ENCODE measurements at places on chromosomes 2 and 18. TPM values are rescaled to one million over a fixed set of nuclear protein-coding genes. Genes with fewer than 3 reads are reported as not detected.

- peaks cover 31% of the 10 kb centered on the region for H3K4me1 ChIP-seq
- no peaks in the 10 kb centered on the region for H3K36me3 ChIP-seq
- no peaks in the 10 kb centered on the region for H3K27me3 ChIP-seq
These were observed 36.5 kb downstream of the DTNA start for GRCh38 chr18:34746614-34747013.

GRCh38 chr2:216604458-216604857, 28.8 kb upstream of the IGFBP2 start:
- no peak for DNase-seq
- H3K27ac ChIP-seq: no peak overlapping the region
- no peaks in the 10 kb centered on the region for H3K36me3 ChIP-seq
- H3K4me1 ChIP-seq: no peaks in the 10 kb centered on the region
- no peak overlapping the region for H3K4me3 ChIP-seq
- H3K27me3 ChIP-seq: no peaks in the 10 kb centered on the region

GRCh38 chr2:217445723-217446122, 557.1 kb downstream of the TNS1 start:
- H3K4me1 ChIP-seq: no peaks in the 10 kb centered on the region
- no peak overlapping the region for H3K4me3 ChIP-seq
- H3K27ac ChIP-seq: no peak overlapping the region
- H3K27me3 ChIP-seq: no peaks in the 10 kb centered on the region
- no peak for DNase-seq

DNA sequence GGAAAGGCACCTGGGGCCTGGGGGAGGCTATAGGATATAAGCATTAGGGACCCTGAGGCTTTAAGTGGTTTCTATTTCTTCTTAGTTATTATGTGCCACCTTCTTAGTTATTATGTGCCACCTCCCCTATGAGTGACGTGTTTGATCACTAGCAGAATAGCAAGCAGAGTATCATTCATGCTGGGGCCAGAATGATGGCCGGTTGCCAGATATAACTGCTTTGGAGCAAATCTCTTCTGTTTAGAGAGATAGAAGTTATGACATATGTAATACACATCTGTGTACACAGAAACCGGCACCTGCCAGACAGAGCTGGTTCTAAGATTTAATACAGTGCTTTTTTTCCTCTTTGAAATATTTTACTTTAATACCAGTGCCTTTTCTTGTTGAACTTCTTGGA, 29.4 kb downstream of the LIPG start:
- no peak for DNase-seq
- H3K27ac ChIP-seq: no peak overlapping the region
- no peak overlapping the region for H3K4me3 ChIP-seq
- H3K27me3 ChIP-seq: no peaks in the 10 kb centered on the region
- H3K36me3 ChIP-seq: no peaks in the 10 kb centered on the region
- no peaks in the 10 kb centered on the region for H3K4me1 ChIP-seq

GRCh38 chr2:181051861-181052522, 71.6 kb downstream of the UBE2E3 start:
- no peaks in the 10 kb centered on the region for H3K36me3 ChIP-seq
- no peak for DNase-seq
- no peak overlapping the region for H3K4me3 ChIP-seq
- no peak overlapping the region for H3K27ac ChIP-seq
- H3K27me3 ChIP-seq: no peaks in the 10 kb centered on the region

DNA sequence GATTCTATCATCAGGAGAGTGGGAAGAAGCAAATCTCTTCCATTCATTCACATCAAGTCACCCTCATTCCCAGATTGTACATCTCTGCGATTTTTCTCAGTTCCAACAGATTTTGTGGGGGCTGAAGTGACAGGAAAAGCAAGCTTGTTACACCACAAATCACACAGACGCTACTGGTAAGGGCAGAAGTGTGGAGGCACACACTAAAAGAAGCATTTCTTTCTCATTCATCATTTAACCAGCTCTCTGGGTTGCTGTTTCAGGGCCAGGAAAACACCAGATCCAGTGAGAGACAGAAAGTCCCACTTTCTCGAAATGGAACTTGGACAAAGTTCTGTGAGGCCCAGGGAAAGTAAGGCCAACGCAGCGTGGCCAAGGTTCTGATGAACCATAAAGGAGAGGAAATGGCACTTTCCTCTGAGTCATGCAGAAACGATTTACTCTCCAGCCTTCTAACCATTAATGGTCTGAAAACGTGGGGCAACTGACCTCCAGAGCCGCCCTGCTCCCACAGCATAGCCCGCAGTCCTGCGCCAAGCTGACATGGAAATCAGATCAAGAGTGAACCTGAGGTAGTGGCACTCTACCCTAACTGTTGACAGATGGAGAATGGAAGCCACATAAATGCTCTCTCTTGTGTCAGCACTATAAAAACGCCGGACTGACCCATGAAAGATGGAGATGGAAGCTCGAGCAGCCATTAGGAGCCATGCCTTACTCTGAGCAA, 191.0 kb downstream of the C1D start:
- H3K27me3 ChIP-seq: peaks cover 3% of the 10 kb centered on the region
- H3K4me3 ChIP-seq: no peak overlapping the region
- H3K36me3 ChIP-seq: no peaks in the 10 kb centered on the region
- no peaks in the 10 kb centered on the region for H3K4me1 ChIP-seq
- DNase-seq: no peak

Gene CHRND
- 65.1 TPM for total RNA-seq

DNA sequence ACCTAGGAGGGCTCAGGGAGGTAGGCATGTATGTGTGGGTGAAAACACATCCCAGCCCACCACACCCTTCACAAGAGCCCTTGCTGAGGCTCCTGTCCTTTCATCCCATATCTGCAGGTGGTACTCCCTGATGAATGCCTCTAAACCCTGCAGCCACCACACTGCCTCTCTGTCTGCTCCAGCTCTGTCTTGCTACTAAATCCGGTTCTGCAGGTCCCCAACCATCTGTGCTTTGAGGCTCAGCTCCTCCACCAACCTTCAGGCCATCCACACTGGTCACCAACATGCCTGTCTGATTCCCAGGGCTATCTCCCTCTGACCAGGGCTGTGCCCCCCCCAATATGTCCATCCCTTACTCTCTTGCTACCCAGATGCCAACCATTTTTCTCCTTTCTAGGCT, 92.7 kb downstream of the BIN1 start:
- no peak overlapping the region for H3K4me3 ChIP-seq
- no peak overlapping the region for H3K27ac ChIP-seq
- H3K4me1 ChIP-seq: no peaks in the 10 kb centered on the region

DNA sequence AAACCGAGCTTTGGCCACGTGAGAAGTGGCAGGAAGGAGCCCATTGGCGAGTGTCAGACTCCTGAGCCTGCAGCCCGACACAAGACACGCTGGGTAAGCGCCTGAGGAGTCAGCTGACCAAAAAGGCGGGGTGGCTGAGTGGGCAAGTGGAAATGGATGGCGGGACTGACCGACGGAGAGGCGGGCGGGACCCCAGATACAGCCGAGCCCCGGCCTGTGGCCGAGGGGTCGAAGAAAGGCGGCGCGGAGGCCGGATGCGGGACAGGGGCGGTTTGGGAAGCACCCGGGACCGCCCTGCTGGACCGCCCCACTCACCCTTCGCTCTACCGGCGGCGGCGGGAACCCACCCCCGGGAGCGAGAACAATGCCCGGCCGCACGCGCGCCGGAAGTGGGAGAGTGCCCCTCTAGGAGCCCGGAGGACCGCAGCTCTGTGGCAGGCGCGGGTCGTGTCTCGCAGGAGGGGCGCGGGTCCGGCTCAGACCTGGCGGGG, 22.8 kb downstream of the ZSCAN30 start:
- peak; percentile 52 for DNase-seq
- no peaks in the 10 kb centered on the region for H3K27me3 ChIP-seq
- H3K4me1 ChIP-seq: peaks cover 3% of the 10 kb centered on the region
- peak overlapping the region; percentile 75 for H3K4me3 ChIP-seq

- no peaks in the 10 kb centered on the region for H3K4me1 ChIP-seq
- no peak for DNase-seq
- H3K4me3 ChIP-seq: no peak overlapping the region
- H3K27me3 ChIP-seq: no peaks in the 10 kb centered on the region
- no peaks in the 10 kb centered on the region for H3K36me3 ChIP-seq
These were observed 17.8 kb downstream of the NLRC4 start for GRCh38 chr2:32246911-32247310.

Gene FTCDNL1
- total RNA-seq: 7.9 TPM

- H3K4me1 ChIP-seq: no peaks in the 10 kb centered on the region
- no peaks in the 10 kb centered on the region for H3K27me3 ChIP-seq
- no peak for DNase-seq
- no peaks in the 10 kb centered on the region for H3K36me3 ChIP-seq
These were observed 99.0 kb upstream of the KLHL14 start for GRCh38 chr18:32871786-32872185.

Gene GALNT5
- not detected for total RNA-seq

Gene CDH20
- 19.6 TPM for total RNA-seq

Gene FAHD2A
- total RNA-seq: 27.6 TPM

- H3K27me3 ChIP-seq: no peaks in the 10 kb centered on the region
- H3K27ac ChIP-seq: no peak overlapping the region
- H3K4me3 ChIP-seq: no peak overlapping the region
These were observed 223.7 kb upstream of the RBBP8 start for GRCh38 chr18:22709288-22710060.

- no peaks in the 10 kb centered on the region for H3K4me1 ChIP-seq
- H3K27ac ChIP-seq: no peak overlapping the region
These were observed 515.8 kb downstream of the GALR1 start for GRCh38 chr18:77765468-77765867.

- no peaks in the 10 kb centered on the region for H3K27me3 ChIP-seq
- H3K4me3 ChIP-seq: no peak overlapping the region
- H3K27ac ChIP-seq: no peak overlapping the region
- no peaks in the 10 kb centered on the region for H3K36me3 ChIP-seq
- no peaks in the 10 kb centered on the region for H3K4me1 ChIP-seq
These were observed 45.6 kb upstream of the MTCL1 start for GRCh38 chr18:8659609-8660242.

DNA sequence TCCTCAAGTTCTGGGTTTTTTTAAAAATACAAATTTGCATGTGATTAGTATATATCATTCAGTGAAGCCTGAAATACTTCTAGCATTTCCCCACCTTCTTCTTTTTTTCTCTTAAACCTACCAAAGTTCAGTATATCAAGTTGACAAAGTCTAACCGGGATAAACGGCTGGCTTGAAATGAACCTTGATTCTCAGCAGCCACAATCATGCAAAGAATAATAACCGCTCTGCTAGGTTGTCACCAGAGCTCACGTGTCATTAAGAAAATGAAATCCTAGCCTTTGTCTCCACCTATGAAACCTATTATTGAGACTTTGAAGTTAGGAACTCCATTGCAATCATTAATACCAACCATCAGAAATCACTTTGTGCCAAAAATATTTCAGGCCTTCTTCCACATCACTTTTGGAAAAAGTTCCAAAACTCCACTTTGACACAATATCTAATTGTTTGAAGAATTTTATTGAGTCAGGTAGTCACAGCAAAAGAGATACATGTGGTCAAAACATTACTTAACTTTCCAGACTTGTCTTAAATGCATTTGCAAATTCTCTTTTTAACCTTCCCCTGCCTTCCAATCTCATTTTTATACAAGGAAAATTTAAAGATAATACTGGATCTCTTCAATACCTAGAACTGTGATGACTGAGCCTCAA, 285.6 kb upstream of the ACVR2A start:
- no peaks in the 10 kb centered on the region for H3K4me1 ChIP-seq
- no peaks in the 10 kb centered on the region for H3K27me3 ChIP-seq
- no peak overlapping the region for H3K4me3 ChIP-seq
- H3K27ac ChIP-seq: no peak overlapping the region

Gene NOL4
- total RNA-seq: not detected

GRCh38 chr2:9247177-9247576, 40.6 kb downstream of the ASAP2 start:
- H3K4me3 ChIP-seq: no peak overlapping the region
- H3K27me3 ChIP-seq: no peaks in the 10 kb centered on the region
- H3K36me3 ChIP-seq: no peaks in the 10 kb centered on the region
- DNase-seq: no peak
- H3K4me1 ChIP-seq: peaks cover 17% of the 10 kb centered on the region
- no peak overlapping the region for H3K27ac ChIP-seq

DNA sequence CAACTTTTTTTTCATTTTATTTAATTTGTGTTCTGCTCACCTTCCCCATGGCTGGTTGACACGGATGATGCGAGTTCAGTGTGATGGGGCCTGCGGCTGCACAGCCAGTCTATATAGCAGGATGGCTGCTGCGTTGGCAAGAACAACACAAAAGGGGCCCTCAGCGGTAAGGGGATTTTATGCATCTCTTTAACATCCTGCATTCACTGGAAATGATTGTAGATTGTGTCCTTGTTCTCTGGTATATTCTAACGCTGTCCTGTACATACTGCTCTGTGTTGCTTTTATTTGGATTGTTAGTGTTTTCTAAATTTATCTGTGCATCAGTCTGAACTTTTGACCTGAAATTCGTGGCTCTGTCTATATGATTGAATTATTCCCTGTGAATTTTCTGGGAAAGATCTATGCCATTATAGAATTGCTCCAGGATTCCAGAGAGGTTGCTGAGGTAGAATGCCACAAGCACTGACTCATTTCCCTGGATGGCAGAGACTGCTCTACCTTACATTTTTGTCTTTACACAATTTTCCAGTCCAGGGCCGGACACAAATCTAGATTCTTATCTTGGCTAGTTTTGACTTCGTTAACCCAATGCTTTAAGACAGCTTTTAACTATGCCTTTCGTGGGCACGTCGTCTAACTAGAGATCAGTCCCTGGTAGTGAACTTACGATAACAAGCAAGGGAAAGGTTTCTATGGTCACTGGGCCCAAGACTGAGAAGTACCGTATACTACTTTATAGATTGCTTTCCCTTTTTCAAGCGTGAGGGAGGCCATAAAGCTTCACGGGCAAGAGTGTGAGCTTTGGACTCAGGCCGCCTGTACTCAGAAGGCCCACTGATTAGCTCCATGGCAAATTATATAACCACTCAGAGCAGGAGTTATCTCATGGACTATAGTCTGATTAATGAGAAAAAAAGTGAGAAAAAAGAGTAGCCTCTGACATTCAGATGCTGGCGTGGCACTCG, at the start of gene CRYGC:
CRYGC (minus strand) TSS at position 85 of the 968 bp plus-strand sequence; CDS start at position 49, 36 bp downstream.
- H3K4me1 ChIP-seq: no peaks in the 10 kb centered on the region
- no peak for DNase-seq
- no peak within 1 kb of the TSS for H3K4me3 ChIP-seq
- H3K27ac ChIP-seq: no peak within 1 kb of the TSS
- no peaks in the 10 kb centered on the region for H3K36me3 ChIP-seq

Gene RNF103
- 31.1 TPM for total RNA-seq

Gene ALK
- not detected for total RNA-seq

Gene COL6A3
- total RNA-seq: 150 TPM

Gene PLEKHH2
- total RNA-seq: 4.9 TPM

- no peaks in the 10 kb centered on the region for H3K4me1 ChIP-seq
- no peaks in the 10 kb centered on the region for H3K36me3 ChIP-seq
- no peak for DNase-seq
- H3K4me3 ChIP-seq: no peak overlapping the region
- H3K27me3 ChIP-seq: no peaks in the 10 kb centered on the region
These were observed 4.4 kb upstream of the GPR35 start for GRCh38 chr2:240620859-240621258.

- no peak overlapping the region for H3K4me3 ChIP-seq
- no peaks in the 10 kb centered on the region for H3K27me3 ChIP-seq
- no peak for DNase-seq
- H3K36me3 ChIP-seq: no peaks in the 10 kb centered on the region
- peaks cover 78% of the 10 kb centered on the region for H3K4me1 ChIP-seq
These were observed 12.6 kb downstream of the GNLY start for GRCh38 chr2:85706599-85707296.

Gene SDC1
- total RNA-seq: 0.41 TPM
